ENCODE measurements at places on chromosomes 2 and 18. TPM values are rescaled to one million over a fixed set of nuclear protein-coding genes. Genes with fewer than 3 reads are reported as not detected.

FNDC4 gene
- total RNA-seq = 11.4 TPM

GRCh38 chr2:96949701-96950350, 36.6 kb downstream of the FAM178B start:
- no peak for DNase-seq

GRCh38 chr18:31574359-31574758, 17.3 kb upstream of the TTR start:
- DNase-seq = no peak

DNA sequence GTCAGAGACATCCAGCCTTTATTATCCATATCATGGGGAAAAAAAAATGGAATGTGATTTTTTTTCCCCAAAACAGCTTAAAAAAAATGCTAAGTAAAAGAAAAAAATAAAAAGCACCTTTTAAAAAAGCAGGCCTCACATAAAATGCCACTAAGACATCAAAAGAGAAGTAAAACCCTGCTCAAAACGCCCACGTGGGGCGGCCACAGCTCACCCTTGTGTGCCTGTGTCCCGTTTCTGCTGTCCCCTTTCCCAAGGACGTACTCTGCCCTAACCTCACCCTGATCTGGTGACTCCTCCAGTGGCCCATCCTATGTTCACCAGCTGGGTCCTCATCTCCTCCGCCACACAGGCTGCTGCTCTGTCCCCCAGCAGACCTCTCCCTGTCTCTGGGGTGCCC, 125.4 kb downstream of the NEDD4L start:
- no peak for DNase-seq

GRCh38 chr18:58721566-58722239, 50.4 kb downstream of the MALT1 start:
- no peak for DNase-seq

DNA sequence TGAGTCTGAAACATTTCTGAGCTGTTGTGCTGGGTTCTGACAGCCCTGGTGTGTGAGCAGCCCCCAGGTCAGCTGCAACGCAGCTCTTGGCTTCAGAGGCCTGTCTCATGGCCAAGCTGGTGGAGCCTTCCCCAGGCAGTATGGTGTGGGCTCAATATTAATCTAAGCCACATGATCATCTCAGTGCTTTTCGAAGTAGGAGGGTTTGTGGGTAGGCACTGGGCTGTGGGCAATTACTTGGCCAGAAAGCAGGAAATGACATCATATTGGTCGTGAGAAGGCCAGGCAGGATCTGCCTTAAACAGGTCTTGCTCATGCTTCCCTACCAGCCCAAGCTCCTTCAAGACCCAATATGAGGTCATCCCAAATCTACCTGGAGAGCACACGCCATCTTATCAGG, 26.9 kb downstream of the LOXHD1 start:
- no peak for DNase-seq

FAM124B gene
- 0.42 TPM for total RNA-seq

PSMD14 gene
- total RNA-seq = 34.8 TPM

DNA sequence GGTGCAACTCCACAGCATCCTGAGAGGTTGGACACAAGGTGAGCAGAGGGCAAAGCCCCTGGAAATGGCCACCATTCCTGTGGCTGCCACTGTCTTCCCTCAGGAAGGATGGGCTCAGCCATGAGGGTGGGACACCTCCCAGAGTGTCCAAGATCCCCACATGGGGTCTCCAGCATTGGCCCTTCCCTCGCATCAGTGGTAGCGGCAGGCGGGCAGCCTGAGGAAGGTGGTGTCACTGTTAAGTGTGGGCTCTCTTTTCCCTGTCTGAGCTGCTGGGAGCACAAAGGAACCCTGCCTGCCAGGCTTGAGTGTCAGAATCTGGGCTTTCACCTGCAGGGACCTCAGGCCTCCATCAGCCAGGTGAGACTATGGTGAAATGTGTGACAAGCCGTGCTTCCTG, 47.6 kb downstream of the SP110 start:
- peak; percentile 20 for DNase-seq

DNA sequence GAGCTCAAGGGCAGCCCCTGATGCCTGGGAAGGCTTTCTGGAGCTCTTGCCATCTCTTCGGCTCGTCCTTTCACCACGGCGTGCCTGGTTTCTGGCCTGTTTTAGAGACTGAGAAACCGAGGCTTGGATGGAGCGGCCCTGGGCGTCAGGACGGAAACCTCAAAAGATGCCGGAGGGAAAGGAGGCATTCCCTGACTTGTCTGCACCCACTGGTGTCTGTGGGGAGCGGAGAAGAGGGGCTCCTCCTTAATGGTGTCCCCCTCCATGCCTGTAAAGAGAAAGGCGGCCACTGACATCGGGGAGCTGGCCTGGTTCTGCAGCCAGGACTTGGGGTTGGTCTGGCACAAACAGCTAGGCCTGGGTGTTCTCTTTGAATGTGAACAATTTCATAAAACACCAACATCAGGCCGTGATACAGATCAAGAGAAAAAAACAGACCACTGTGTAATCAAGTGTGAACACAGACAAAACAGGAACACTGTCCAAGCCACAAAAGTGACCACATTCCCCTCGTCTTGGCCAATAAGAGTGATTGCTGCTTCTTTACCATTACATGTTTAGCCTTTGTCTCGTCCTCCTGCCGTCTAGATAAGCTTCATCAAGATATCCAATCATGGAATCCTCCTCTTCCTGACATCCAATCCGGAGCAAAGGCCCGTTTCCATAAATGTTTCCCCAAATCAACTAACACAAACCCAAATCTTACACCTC, 633 bp upstream of the ILKAP start:
- DNase-seq = no peak

- DNase-seq = no peak
Observed at GRCh38 chr18:79881695-79882094, 69.8 kb downstream of the SLC66A2 start.

FTCDNL1 gene
- total RNA-seq = 2.1 TPM

PLCD4 gene
- 0.17 TPM for total RNA-seq

PRSS56 gene
- total RNA-seq = not detected

CCBE1 gene
- total RNA-seq = 2.6 TPM

SIX2 gene
- not detected for total RNA-seq

DNA sequence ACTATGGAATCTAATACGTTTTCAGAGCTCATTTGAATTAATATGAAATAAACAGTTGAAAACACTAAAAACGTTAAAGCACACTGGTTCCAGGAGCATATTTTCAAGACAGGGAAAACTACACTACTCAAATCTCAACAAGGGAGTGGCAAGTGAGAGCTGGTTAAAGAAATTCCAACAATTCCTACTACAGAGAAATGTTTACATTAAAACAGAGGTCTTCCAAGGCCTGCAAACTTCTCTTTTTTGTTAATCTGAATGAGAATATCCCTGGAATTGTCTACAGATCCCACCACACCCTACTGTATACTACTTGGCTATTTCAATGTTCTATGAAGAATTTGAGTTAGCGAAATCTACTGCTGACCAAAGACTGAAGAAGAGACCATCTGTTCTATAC, 231.5 kb downstream of the ZEB2 start:
- no peak for DNase-seq

GRCh38 chr2:60303680-60304079, 249.8 kb downstream of the BCL11A start:
- DNase-seq = no peak

ONECUT2 gene
- 5.7 TPM for total RNA-seq

MYO7B gene
- 1.1 TPM for total RNA-seq

GRCh38 chr2:19124135-19124534, 234.3 kb downstream of the OSR1 start:
- DNase-seq = no peak

GRCh38 chr2:49289711-49290110, 135.4 kb upstream of the FSHR start:
- DNase-seq = no peak

DNA sequence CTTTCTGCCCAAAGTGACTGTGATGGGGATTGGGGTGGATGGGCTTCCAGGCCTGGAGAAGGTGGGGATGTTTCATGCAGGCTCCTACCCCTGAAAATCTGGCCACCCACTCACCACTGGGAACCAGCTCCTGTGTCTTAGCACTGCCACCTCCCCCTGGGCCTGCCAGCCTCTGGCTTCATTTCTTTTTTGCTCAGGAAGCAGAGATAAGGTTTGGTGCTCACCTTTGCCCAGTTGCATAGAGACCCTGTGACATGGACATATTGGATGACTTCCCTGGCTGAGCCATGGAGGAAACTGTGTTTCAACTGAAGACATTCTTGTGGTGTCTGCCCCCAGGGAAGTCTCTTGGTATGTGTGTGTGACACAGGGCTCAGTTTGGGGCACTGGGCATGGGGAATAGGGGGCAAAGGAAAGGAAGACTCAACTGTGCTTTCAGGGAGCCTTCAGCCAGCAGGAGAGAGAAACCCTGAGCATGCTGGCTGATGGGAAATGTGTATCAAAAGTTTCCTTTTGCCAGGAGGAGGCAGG, 16.7 kb downstream of the CTIF start:
- no peak for DNase-seq

DNA sequence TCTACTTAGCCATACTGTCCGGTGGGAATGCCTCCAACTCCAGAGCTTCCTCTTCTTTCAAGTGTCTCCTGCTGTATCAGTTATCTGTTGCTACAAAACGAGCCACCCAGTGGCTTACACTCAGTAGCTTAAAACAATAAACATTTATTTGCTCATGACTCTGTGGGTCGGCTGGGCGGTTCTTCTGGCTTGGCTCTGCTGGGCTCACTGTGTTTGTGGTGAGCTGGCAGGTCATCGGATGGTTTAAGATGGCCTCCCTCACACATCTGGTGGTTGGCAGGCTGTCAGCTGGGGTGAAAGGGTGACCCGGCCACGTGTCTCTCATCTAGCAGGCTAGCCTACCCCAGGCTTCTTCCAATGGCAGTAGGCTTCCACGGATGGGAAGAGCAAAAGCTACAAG, 122.4 kb upstream of the SLC1A4 start:
- DNase-seq = no peak

GRCh38 chr2:81876624-81877023, 1572.1 kb upstream of the LRRTM1 start:
- no peak for DNase-seq

GRCh38 chr18:31646332-31647126, 37.9 kb downstream of the B4GALT6 start:
- DNase-seq = no peak

DNA sequence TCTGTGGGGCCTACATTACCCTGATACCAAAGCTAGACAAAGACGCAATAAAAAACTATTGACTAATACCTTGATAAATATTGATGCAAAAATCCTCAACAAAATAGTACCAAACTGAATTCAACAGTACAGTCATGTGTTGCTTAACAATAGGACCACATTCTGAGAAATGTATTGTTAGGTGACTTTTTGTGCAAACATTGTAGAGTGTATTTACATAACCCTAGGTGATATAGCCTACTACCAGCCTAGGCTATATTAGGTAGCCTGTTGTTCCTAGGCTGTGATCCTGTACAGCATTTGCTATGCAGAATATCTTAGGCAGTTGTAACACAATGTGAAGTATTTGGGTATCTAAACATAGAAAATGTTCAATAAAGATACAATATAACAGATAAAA, 36.7 kb downstream of the CCDC138 start:
- DNase-seq = no peak

DNA sequence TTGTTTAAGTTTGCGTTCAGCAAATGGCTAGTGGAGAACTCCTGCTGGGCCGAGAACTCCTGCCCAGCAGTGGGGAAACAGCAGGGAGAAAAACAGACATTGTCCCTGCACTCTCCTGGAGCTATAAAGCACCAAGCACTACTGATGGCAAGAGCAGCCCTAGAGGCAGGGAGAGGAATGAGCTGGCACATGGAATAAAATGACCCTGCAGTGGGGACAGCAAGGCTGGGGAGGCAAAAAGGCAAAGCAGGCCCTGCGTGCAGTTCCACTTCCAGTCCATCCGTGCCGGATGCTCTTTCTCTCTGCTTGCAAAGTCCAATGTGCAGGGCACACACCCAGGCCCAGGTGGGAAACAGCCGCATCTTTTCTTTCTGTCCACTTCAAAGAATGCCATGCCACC, 415.5 kb downstream of the LRATD1 start:
- no peak for DNase-seq

- no peak for DNase-seq
Observed at GRCh38 chr2:37263839-37264238, 32.4 kb downstream of the NDUFAF7 start.

MSTN gene
- total RNA-seq = 0.09 TPM
